ENCODE measurements at places on chromosomes 12 and 14.

GRCh38 chr12:81162391-81163136, 84.7 kb downstream of the ACSS3 start:
- DNase-seq: no peak

DNA sequence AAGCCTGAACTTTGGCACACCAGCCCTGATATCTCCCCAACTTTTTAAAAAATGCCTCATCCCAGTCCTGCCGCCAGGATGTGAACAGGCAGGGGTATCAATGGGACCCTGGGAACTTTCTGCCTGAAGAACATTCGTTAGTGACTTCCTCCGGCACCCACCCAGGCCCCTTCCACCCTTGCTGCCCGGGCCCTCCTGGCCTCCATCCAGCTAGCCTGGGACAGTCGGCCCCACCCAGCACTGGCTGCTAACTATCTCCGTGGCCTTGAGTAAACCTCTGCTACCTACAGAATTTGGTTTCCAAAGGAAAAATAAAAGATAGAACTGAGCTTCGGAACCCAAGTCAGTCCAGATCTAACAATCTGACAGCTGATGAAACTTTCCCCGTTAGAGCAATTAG, 14.3 kb downstream of the SCARB1 start:
- no peak for DNase-seq

DNA sequence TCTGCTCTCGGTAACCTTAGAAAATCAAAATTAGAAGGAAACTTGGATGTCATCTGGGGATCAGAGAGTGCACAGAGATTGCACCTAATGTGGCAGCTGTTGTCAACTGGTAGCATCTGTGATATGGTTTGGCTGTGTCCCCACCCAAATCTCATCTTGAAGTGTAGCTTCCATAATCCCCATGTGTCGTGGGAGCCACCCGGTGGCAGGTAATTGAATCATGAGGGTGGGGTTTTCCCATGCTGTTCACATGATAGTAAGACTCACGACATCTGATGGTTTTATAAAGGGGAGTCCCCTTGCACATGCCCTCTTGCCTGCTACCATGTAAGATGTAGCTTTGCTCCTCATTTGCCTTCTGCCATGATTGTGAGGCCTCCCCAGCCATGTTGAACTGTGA, 127.7 kb upstream of the SRRM4 start:
- no peak for DNase-seq

DNA sequence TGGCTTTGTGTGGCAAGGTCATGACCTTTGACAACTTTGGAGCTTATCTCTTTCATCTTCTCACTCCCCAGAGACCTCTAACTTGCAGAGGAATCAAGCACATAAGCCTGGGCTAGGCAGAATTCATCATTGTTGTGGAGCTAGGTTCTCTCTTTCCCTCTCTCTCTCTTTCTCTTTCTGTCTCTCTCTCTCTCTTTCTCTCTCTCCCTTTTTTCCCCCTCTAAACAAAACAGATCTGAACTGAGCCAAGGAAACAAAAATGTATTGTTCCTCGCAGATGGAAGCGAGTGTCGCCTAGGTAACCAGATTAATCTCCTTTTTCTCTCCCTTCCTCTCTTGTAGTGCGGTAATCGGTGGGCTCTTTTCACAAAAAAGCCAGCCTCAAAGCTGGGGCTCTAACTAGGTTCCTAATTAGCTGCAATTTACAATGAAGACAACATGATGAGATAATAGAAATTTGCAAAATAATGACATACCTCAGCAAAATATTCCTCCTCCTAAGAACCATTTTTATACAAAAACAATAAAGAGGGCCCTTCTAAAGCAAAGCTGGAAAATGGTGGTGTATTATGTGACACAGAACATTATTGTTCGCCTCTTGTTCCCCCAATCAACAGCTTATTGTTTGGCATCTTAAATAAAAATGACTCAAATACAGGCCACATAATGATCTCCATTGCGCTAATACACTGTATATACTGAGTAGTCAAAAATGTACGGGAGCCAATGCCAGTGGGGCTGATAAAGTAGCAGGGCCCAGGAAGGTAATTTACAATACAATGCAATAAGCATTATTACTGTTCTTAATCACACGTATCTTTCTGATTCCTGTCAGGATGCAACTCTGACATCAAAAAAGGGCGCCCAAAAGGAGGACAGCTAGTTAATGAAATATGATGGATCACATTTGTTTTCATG, 65.7 kb upstream of the SOX5 start:
- no peak for DNase-seq

DNA sequence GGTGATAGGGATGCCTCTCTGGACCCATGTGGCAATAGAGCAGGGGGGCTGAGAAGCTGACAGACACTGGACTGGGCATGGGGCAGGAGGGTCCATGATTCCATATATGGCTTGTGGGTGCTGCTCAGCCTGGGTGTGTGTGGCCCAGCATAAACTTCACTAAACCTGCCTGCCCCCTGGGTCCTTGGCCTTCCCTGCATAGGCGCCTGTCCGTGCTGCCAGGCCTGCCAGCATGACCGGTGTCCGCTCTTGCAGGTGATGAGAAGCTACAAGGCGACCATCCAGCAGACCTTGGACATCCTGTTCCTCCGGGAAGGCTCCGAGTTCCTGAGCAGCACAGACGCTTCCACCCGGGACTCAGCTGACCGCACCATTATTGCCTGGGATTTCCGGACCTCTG, 61.6 kb downstream of the BEGAIN start:
- no peak for DNase-seq

GRCh38 chr14:35932659-35933159, 106.6 kb downstream of the BRMS1L start:
- DNase-seq: no peak

GRCh38 chr12:88522961-88523360, 57.3 kb downstream of the KITLG start:
- DNase-seq: no peak

- DNase-seq: no peak
Observed at GRCh38 chr14:52106840-52107239, 38.0 kb upstream of the NID2 start.

DNA sequence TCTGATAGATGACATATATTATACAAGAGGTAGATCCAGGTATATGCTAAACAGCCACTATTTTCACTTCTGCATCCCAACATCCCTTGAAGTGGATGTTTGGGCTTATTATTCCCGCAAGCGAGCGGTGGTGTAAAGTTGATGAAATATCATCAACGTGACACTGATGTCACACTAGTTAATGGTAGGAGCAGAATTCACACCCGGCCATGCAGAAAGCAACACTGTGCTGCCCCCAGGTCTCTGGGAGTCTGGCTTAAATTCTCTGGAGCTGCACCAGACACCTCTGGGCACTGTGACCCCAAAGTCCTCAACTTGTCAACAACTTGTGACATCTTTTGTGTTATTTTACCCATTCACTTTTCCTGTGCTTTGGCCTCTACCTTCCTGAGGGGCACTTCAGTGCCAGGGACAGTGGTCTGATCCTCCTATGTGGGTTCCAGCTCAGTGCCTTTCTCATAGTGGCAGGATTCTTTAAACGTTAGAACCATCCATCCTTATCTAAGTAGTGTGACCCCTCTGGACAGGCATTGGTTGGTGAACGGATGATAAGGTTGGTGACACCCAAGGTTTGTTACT, 952 bp downstream of the DRAM1 start:
- peak; percentile 43 for DNase-seq

GRCh38 chr12:100404769-100405407, 48.0 kb downstream of the SLC17A8 start:
- DNase-seq: peak; percentile 91

- DNase-seq: no peak
Observed at GRCh38 chr12:52942901-52943181, 6.1 kb upstream of the KRT18 start.

- DNase-seq: peak; percentile 88
Observed at GRCh38 chr12:77049767-77050353, 15.5 kb downstream of the E2F7 start.

DNA sequence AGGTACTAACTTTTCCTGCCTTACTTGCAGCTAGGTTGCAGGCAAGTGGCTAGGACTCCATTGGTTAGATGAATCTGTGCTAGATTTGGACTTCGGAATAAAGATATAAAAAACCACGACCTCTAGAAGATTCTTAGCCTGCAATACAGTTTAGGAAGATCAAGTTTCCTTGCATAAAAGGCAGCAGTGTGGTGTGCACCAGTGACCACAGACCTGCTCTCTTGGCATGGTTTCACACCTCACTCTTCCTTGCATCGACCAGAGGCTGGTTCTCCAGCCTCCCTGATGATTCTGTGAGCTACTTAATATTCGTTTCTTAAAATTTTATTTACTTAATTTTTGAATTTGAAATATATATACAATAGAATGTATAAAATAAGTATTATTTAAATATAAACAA, 9.8 kb downstream of the KLHDC1 start:
- DNase-seq: no peak

DNA sequence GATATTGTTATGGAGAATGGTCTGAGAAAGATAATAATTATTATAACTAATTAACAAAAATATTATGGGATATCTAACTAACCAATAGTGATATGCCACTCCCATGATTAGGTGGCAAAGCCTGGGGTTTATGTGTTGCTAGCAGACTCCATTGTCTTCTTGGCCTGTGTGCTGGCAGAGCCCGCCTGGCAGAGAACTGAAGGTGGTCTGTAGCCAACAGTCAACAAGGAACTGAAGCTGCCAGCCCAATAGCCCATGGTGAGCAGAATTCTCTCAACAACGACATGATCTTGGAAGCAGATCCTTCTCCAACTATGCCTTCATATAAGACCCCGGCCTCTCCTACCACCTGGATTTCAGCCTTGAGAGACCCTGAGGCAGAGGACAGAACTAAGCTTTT, 258.8 kb downstream of the SLC15A4 start:
- DNase-seq: no peak

DNA sequence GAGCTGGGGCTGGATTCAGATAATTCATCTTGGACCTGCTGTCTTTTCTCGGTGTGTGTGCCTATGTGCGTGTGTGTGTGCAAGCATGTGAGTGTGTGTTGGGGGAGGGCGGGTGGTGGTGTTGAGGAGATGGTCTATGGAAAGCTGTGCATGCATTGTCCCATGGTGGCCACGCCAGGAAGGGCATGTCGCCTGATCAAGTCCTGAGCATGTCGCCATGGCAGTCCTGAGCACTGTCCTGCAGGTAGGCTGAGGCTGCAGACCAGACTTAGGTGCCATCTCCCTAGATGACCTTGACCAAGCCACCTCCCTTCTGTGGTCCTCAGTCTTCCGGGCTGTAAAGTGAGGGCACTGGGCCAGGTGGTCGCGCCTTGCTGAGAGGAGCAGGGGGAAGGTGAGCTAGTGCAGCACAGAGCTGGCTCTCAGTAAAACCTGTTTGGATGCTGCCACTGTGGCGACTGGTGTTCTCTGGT, 81.4 kb downstream of the PAPOLA start:
- no peak for DNase-seq

GRCh38 chr14:104801520-104802393, 856 bp downstream of the ZBTB42 start:
- no peak for DNase-seq

DNA sequence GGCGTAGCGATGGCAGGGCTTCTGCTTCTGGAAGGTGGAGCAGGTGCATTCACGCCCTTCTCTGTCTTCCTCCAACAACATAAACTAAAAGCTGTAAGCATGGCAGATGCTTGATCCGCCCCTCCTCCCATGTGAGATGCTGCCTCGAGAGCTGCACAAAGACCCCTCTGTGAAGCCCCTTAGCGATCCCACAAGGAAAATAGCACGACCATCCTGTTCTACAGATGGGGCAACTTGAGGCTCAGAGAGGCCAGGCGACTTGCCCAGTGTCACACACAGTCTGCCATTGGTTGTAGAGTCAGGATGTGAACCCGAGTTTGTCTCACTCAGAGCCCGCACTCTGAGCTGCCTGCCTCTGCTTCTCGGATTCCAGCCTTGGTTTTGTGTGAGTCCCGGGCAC, 144.4 kb downstream of the SCARB1 start:
- DNase-seq: no peak

DNA sequence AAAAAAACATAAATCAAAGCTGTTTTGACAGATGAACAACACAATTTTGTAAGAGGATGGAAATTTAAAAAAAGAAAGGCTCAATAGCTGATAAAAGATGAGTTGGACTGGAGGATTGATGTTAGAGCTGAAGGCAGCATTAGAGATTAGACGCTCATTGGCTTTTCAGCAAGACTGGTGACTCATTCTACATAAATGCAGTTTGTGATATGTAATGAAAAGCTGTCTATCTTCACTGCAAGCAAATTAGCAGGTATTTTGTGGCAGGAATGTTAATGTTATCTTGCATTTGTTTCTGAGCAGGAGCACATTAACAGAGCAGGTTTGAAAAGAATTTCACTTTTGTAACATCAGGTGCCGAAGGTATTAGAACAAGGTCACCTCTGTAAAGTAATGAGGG, 442.7 kb upstream of the NOVA1 start:
- DNase-seq: no peak

DNA sequence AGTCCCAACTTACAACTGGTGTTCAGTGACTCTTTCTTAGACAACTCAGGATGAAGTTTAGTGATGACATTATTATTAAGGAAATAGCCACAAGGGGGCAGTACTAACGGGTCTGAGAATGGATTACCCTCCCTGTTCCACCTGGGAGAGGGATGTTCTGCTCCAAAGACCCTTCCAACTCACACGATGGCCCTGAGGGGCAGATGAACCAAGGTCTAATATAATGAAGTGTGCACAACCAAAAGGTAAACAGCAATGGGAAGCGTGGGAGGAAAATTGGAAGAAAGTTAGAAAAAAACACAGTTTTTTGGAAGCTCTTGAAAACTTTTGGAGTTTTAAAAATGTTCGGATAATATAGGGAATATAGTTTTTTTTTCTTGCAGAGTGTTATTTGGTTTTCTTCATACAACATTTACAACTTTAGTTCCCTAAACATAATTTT, 24.0 kb downstream of the FGF6 start:
- DNase-seq: peak; percentile 49

- DNase-seq: no peak
Observed at GRCh38 chr12:52539821-52540173, 13.1 kb downstream of the KRT71 start.

- no peak for DNase-seq
Observed at GRCh38 chr12:32595251-32595650, 83.8 kb upstream of the DNM1L start.

- DNase-seq: peak; percentile 77
Observed at GRCh38 chr14:72904840-72905561, 11.1 kb upstream of the DPF3 start.

GRCh38 chr14:34184126-34184525, 233.3 kb upstream of the EGLN3 start:
- no peak for DNase-seq

- DNase-seq: no peak
Observed at GRCh38 chr14:73402579-73402978, 55.8 kb downstream of the NUMB start.
